ENCODE measurements at places on chromosomes 16 and 17.

- no peak for DNase-seq
These were observed 52.5 kb upstream of the B4GALNT2 start for GRCh38 chr17:49079840-49080663.

DNA sequence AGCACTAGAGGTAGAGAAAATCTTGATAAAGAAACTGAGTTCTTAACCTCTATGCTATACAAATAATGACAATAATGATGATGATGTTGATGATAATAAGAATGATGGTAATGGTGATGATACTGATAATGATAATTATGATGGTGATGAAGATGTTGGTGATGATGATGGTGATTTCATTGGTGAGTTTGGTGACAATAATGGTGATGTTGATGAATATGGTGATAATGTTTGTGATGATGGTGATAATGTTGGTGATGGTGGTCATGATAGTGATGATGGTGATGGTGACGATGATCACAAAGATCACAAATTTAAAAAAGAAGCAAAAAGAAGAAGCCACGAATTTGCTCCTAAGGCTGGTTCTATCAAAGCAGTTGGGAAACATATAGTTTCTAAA is 519.0 kb upstream of the C16orf82 start:
- DNase-seq, result no peak

GRCh38 chr16:88084881-88085280 is 133.6 kb downstream of the BANP start:
- peak; percentile 78 for DNase-seq

DNA sequence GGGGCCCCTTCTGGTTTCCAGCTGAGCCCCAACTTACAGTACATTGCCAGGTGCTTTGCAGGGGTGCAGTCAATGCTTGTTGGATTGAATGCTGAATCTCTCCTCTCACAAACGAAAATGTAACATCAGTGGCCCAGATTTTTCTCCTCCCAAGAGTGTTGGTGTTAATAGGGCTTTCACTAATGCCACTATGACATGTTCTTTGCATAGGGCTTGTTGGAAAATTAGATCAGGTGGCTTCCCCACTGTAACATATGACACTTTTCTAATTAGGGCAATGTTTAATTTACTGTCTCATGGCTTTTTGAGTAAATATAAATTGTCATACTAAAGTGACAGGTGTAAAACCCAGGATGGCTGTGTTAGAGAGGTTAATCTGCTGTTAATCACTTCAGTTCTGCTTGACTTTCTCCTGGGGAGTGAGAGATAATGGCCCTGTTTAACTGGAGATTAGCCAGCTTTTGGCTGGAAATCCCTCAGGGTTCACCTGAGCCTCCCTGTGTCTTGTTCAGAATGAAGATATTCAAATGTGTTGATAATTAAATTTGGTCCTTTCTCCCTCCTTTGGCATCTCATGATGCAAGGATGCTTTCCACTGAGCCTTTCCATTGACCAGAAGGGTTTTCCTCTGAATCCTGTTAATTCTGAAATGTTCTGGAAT is 502.3 kb downstream of the RBFOX1 start:
- DNase-seq, result no peak

DNA sequence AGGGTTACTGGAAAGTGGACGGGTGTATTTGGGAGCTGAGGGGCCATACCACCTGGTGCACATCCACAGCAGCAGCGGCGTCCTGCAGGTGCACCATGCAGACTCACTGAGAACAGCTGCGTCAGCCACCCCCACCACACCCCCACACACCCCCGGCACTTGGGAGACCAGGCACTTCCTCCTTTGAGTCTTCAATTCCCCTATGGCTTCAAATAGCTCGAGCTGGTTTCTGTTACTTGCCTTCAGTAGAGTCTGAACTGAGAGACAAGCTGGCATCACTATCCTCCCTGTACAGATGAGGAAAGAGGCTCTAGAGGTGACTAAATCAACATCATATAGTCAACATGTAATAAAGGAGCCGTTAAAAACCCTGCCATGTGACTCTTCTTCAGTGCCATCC is 15.4 kb downstream of the CUEDC1 start:
- DNase-seq, result no peak

- no peak for DNase-seq
These were observed 77.1 kb downstream of the WWP2 start for GRCh38 chr16:69839240-69839688.

DNA sequence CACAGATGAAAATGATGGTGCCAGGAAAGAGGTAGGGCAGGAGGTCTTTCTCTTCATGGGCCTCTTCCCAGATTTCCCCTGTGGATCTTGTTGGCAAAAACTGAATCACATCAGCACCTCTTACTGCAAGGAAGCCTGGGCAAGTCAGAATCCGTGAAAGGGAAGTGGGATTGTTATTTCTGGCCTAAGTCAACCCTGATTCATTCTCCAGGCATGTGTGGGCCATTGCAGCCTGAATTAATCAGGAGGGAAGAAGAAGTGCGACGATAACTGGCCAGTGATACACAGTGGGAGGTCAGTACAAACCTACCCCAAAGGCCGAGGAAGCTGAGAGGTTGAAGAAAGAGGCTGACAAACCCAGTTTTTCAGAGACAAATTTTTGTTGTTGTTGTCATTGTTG is 17.9 kb upstream of the NSMCE1 start:
- DNase-seq, result peak; percentile 97

DNA sequence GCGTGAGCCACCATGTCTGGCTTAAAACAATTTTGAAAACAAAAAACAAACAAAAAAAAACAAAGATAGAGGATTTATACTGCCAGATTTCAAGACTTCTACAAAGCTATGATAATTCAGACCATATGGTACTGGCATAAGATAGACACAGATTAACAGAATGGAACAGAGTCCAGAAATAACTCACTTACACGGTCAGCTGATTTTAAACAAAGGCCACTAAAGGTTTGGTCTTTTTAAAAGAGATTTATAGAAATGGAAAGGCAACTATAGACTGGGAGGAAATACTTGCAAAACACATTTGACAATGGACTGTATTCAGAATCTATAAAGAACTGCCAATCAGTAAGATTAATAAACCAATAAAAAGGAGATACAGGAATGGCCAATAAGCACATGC is 48.6 kb upstream of the MNT start:
- DNase-seq, result peak; percentile 13

DNA sequence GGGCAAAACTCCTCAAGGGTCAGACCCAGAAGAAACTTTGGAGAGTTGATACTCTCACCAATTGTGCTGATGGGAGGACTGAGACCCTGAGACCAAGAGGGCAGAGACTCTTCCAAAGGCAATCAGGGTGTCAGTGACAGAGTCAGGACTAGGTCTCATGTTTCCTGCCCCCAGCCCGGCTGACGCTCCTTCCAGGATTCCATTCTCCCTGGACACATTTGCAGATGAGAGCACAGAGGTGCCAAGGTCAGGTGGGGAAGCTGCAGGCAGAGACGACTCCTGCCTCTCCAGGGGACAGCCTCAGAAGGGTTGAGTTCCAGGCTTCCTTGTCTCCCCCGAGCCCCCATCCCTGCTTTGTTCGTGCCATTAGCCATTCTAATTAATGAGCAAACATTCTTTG is 174.1 kb downstream of the WSCD1 start:
- no peak for DNase-seq

- no peak for DNase-seq
These were observed 94.7 kb downstream of the GOSR1 start for GRCh38 chr17:30571921-30572320.

GRCh38 chr17:29292992-29293889 is 707 bp downstream of the NUFIP2 start:
- DNase-seq, result peak; percentile 34

GRCh38 chr16:24046442-24046841 is 209.7 kb upstream of the CACNG3 start:
- no peak for DNase-seq

GRCh38 chr17:22253007-22253406 is 560.7 kb downstream of the KCNJ18 start:
- DNase-seq, result no peak

- no peak for DNase-seq
These were observed 204.5 kb downstream of the WWOX start for GRCh38 chr16:78303946-78304345.

GRCh38 chr16:23557779-23558702 is 514 bp downstream of the UBFD1 start:
- peak; percentile 44 for DNase-seq

DNA sequence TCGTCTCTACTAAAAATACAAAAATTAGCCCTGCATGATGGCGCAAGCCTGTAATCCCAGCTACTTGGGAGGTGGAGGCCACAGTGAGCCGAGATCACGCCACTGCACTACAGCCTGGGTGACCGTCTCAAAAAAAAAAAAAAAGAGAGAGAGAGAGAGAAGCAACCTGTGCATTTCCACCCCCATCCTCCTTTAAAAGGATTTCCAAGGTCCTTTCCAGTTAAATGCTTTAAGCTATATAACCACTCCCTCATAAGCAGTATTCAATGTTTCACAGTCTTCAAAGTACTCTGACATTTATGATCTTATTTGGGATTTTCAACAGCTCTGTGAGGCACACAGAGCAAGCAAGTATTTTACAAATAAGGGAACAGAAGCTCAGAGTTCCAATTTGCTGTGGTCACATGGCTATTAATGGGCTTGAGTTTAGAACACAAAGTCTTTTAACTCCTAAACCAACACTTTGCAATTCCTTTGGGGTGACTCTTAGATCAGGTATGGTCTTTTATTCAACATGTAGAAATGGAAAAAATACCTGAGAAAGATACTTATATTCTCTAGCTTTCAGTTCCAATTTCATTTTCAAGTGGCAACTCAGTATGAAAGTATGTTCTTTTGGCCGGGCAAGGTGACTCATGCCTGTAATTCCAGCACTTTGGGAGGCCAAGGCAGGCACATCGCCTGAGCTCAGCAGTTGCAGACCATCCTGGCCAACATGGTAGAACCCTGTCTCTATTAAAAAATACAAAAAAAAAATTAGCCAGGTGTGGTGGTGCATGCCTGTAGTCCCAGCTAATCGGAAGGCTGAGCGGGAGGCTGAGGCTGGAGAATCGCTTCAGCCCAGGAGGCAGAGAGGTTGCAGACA is 31.3 kb downstream of the SPOP start:
- DNase-seq, result peak; percentile 77

GRCh38 chr17:63646488-63646806 is 24.2 kb downstream of the MAP3K3 start:
- no peak for DNase-seq

GRCh38 chr17:80485846-80486245 is 9.4 kb upstream of the NPTX1 start:
- DNase-seq, result no peak

DNA sequence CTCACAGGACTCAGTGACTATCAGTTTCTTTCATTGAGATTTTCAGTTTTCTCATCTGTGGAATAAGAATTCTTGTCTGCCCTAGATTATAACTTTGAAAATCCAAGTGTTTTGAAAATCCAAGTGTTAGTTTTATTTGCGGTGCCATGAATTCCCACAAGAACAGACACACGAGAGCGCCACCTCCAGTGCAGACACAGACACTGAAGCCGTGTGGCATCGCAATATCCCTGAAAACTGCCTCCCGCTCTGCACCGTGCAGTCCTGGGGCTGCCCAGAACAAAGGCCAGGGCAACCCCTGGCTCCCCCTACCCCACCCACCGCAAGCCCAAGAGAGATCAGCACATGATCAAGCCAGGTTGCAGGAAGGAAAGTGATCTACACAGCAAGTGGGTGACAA is 229.5 kb upstream of the ASIC2 start:
- no peak for DNase-seq

GRCh38 chr16:83615141-83615952 is 192.4 kb upstream of the HSBP1 start:
- DNase-seq, result peak; percentile 48

DNA sequence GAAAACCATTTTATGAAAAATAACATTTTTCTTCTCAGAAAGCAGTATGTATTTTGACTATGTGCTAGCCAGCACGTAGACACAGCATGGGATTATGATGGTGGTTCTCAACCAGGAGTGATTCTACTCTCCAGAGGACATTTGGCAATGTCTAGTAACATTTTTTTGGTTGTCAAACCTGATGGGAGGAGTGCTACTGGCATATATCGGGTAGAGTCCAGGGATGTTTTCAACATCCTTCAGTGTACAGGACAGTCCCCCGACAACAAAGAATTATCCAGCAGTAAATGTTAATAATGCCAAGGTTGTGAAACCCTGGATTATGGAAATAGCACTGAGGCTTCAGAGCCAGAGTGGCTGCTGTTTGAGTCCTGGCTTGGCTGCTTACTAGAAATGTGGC is 27.7 kb downstream of the AP2B1 start:
- DNase-seq, result no peak

- DNase-seq, result no peak
These were observed 31.0 kb downstream of the KIFC3 start for GRCh38 chr16:57771141-57771785.

GRCh38 chr16:68287276-68288251 is 23.2 kb downstream of the SLC7A6OS start:
- peak; percentile 86 for DNase-seq

DNA sequence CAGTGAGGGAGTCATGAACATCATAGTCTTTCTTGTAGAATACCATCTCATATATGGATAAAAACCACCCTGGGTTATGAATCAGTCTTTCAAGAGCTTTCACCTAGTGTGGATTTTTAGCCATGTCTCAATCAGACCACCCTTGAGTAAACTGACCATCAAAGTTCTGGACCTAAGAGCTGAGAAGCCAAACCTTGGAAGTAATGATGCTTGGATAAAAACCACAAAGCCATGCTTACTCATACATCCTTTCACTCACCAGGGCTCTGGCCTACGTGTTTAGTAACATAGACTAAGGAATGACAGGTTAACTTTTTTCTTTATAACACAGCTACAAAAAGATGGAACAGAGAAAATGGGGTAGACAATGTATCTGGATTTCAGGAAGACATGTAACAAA is 167.2 kb downstream of the STX8 start:
- DNase-seq, result peak; percentile 75

- DNase-seq, result no peak
These were observed 32.7 kb downstream of the IFT140 start for GRCh38 chr16:1579214-1579613.

DNA sequence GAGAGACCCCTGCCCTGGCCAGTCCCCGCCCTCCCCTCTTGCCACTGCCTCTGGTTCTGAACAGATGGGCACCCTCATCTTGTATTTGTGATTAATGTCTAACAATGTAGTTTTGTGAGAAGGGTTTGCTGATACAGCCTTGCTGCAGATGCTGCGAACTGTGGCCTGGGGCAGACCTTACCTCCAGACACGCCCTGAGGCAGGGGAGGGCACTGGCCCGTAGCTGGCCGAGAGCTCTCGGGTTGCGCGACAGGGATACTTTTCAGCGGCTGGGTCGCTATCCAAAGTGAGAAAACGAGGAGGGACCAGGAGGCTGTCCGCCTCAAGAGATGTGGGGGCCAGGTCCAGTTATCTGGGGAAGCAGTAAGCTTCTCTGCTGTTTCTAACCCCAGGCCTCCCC is 21.9 kb downstream of the STH start:
- DNase-seq, result no peak

- no peak for DNase-seq
These were observed 3.5 kb upstream of the MRPL38 start for GRCh38 chr17:75908201-75908600.
